ENCODE measurements at places on chromosomes 2 and 18.

- no peak for DNase-seq
Measured at GRCh38 chr2:54810246-54810645, 86.8 kb downstream of the EML6 start.

GRCh38 chr2:69166812-69167468 is 154.0 kb downstream of the ANTXR1 start:
- peak; percentile 30 for DNase-seq

DNA sequence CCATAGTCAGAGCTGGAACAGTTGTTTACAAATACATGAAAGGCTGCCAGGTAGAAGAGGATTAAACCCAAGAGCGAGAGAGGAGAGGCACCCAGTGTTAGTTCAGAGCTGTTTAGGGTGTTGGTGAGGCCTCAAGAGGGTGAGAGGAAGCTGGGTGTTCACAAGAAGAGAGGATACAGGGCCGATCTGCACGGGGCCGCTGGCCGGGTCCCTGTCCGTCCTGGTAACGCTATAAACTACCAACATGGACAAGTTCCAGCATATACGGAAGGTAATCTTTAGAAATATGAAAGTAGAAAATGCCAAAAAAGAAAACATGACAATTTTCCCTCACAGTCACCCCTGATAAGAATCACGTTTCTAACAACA is 109.7 kb downstream of the TMEM18 start:
- DNase-seq: no peak

DNA sequence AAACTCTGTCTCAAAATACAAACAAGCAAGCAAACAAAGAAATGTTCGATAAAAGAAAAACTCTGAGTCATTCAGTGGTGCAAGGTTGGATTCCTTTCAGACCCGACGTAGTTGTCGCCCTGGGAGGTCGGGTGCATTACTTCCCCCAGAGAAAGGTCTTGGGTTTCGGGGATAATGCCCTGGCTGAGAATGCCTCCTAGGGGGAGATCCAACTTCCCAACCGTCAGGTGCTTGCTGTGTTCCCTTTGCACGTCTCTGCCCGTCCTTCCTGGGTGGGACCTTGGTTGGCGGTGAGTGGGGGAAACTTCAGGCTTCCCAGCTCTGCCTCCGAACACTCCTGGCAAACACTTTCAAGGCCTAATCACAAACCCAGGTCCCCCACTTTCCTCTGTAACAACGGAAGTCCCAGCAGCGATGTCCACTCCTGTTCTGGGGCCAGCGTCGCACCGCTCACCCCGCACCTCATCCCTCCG is 609 bp downstream of the TPGS2 start:
- no peak for DNase-seq

DNA sequence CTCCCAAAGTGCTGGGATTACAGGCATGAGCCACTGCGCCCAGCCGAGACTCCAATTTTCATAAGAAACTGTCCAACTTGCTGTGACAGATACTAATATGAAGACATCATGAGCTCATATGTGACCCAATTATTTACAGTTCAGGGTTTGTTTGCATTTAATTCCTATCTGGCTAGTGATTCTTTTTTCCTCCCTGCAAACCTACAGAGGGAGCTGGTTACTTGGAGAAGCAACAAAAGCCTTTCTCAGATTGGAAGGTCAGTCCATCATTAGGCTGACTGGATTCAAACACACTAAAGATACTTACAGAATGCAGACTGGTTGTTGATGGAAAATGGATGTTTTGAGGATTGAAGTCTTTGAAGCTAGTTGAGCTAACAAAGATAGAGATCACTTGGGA is 176.4 kb downstream of the ANKRD44 start:
- no peak for DNase-seq

GRCh38 chr18:3449512-3450011 is 410 bp upstream of the TGIF1 start:
- no peak for DNase-seq
